H7 (cell line): ENCODE measurements at places on chromosomes 7 and 10.

DNA sequence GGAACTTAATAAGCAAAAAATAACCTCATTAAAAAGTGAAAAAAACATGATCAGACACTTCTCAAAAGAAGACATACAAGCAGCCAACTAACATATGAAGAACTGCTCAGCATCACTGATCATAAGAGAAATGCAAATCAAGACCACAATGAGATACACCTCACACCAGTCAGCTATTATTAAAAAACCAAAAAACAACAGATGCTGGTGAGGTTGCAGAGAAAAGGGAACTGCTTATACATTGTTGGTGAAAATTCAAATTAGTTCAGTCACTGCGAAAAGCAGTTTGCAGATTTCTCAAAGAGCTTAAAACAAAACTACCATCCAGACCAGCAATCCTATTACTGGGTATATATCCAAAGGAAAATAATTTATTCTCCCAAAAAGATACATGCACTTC lies 513.3 kb downstream of the MDFIC start:
- DNase-seq = no peak

DNA sequence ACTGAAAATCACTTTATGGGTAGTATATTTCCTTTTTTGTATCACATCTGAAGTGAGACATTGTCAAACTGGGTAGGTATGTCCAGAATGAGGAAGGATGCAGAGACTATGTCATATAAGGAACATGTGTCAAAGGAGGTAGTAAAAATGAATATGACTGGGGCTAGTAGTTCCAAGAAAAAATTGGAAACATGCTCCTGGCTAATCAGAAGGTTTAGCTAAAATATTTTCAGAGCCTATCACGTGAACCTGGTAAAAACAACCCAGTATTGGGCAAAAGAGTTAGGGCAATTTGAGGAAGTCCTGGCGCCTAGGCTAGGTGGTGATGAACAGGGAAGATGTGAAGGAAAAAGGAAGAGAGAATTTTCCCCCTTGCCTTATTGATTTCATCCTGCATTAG lies 26.4 kb downstream of the ENTPD1 start:
- no peak for DNase-seq

- DNase-seq = no peak
Measured at GRCh38 chr10:73782749-73783085, 869 bp downstream of the CHCHD1 start.

GRCh38 chr10:70286616-70287015 lies 2.8 kb upstream of the NPFFR1 start:
- DNase-seq = no peak

GRCh38 chr10:112229901-112230300 lies 46.3 kb upstream of the GPAM start:
- DNase-seq = no peak

DNA sequence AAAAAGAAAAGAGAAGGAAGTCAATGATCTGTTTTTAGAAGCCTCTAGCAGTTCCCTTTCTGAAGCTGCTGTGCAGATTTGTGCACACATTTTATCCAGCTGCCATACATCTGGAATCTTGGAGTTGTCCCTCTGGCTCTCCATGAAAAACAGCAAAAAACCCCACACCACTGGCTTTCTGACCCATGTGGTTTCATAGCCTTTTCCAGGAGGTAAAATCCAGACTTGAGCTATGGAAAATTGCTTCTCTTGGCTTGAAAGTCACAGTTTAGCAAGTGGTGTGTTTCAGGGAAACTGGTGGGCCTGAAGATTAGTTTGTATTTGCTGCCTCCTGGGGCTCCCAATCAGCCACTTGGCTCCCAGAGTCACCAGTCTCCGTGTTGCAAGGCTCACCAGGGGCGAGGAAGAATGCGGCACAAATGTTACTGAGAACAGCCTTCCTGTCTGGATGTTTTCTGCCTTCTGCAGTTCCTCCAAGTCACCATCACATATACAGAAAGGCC lies 50.1 kb upstream of the ADRB1 start:
- no peak for DNase-seq

DNA sequence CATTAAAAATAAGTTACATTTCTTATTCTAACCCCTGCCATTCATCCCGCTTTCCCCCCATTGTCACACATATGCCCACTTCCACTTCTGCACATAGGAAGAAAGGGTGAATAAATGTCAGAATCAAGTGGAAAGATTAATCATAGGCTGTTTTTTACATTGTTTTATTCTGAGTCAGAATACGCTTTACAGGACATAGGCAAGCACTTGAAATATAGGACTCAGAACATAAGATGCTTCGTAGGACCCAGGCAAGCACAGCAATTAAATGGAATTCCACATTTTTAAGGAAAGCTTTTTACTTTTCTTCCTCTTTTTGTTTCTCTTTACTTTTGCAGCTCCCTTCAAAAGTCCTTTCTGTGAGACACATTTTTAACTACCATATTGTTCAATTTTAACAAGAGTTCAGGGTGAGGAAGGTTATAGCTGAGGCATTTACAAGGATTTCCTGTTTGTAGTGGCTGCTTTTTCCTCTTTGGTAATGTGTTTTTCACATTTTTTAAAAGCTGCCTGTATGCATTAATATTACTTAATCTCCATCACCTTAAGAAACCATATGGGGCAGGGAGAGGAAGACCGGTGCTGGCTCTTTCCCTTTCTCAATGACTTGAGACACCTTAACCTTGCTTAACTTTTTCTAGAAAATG lies 130.0 kb downstream of the TES start:
- DNase-seq = no peak

DNA sequence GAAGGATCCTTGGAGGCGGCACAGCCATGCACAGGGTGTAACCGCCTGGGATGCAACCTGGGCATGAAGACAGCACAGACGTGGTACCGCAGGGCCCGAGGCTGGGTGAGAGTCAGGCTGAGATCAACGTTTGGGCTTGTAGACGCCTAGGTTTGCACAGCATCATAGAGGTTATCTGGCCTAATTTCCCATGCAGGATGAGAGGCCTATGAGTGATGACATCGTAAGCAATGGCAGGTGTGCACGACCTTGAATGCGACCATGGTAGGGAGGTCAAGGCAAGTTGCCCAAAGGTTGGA lies 7.5 kb downstream of the CALML3 start:
- no peak for DNase-seq

DNA sequence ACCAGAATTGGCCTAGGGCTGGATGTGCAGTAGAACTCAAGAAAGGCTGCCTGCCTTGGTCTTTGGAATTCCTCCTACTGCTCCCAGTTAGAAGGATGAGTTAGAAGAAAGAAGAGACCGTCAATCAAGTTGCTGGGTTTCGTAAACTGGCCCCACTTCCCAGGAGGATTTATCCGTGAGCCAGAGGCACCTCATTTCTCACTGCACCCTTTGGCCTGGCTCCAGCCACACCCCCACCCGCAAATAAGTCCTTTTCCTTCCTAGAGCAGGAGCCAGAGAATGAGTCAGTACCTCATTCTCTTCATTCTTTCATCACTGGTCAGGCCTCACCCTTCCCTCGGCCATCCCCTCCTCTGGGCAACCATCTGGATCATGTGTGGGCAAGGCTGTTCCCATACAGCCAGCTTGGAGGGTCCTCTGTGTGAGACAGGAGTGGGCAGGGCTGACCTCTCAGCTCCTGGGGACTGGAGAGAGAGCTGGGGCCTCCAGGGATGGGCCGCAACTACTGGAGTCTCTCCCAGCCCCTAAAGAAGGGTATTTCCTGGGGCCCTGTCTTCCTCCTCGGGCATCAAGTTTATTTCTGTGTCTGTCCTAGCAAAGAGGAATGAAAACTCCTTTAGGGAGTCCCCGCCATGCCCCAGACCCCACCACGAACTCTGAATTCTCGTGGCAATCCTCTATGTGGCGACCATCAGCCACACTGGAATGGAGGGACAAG lies 87.2 kb upstream of the DUSP5 start:
- no peak for DNase-seq

GRCh38 chr7:65235586-65235985 lies 138.1 kb upstream of the ZNF92 start:
- no peak for DNase-seq

DNA sequence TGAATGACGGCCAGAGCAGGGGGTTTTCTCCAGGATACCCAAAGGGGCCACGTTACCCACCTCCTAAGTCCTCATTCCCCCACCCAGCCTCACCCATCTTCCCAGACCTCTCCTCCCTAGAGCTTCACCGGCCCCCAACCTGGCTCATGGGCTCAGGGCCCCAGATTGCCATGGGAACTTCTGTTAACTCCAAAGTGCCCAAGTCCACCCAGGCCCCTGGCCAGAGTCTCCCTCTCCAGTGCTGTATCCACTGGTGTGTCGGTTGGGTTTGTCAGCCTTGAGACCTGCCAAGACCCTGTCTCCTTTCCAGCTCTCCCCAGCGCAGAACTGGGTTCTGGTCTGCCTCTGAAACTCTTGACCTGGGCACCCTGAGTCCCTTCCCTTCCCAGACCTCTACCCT lies 37.1 kb upstream of the ZMIZ2 start:
- no peak for DNase-seq

- DNase-seq = no peak
Measured at GRCh38 chr7:23462846-23463245, 7.4 kb downstream of the IGF2BP3 start.

- DNase-seq = no peak
Measured at GRCh38 chr7:20164425-20165145, 52.6 kb downstream of the MACC1 start.

DNA sequence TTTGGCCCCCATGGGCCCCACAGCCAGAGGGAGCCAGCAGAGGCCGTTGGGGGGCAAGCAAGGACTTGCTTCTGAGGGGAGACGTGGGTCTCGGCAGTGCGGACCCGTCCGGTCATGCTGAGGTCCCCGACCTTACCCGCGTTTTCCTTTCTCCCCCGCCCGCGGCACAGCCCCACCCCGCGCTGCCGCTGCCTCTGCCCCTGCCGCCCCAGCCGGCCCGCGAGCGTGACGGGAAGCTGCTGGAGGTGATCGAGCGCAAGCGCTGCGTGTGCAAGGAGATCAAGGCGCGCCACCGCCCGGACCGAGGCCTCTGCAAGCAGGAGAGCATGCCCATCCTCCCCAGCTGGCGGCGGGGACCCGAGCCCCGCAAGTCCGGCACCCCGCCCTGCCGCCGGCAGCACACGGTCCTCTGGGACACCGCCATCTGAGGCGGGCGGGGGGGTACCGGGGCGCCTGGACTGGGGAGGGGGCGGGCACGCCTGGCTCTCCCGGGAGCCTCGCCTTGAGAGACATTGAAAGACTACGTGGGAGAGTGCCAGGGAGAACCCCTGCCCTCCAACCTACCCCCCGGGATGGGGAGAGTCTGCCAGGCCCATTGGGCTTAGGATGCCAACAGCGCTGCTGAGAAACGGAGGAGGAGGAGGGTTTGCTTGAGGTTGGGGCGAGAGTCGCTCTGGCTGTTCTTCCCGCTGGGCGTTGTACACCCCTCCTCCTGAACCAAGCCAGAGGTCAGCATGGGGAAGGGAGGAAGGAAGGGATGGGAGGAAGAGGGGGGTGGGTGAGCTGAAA lies 9.9 kb downstream of the NYAP1 start:
- DNase-seq = peak; percentile 84

- no peak for DNase-seq
Measured at GRCh38 chr7:44372560-44373417, 47.4 kb upstream of the CAMK2B start.

- peak; percentile 89 for DNase-seq
Measured at GRCh38 chr10:71270301-71271220, 48.5 kb upstream of the SLC29A3 start.

- no peak for DNase-seq
Measured at GRCh38 chr7:1544178-1544895, 11.7 kb downstream of the TMEM184A start.

DNA sequence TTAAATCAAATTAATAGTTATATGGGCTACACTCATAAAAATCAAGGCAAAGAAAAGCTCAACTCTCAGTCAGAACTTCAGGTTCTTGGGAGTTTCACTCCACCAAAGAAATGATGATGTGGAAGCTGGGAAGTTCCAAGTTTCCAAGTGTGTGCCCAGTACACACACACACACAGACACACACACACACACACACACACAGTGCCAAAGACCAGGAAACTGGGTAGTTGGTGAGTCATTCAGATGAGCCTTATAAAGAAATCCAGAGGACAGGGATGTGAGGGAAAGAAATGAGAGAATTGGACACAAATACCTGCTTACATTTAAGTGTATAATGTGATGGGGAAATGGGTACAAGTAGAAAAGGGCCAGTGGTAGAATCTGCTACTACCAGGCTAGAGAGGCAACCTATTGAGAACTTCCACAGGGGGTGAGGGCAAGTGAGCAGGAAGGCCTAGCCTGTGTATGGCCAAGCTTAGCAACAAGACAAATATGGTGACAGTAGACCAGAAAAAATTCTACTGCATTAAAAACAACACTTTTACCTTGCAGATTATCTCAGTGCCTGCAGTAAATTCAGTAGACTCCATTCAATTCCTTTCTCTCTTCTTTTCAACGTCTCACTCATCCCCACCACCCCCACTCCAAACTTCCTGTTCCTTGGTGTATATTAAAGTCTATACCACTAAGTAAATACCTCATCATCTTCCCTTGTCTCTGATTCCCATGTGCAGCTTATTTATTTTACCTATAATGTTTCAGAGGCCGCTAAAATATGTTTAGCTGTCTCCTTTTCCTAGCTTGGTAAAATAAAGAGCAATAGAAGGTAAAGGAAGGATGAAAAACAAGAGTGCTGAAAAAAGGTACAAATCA lies 95.0 kb downstream of the CABCOCO1 start:
- DNase-seq = no peak

DNA sequence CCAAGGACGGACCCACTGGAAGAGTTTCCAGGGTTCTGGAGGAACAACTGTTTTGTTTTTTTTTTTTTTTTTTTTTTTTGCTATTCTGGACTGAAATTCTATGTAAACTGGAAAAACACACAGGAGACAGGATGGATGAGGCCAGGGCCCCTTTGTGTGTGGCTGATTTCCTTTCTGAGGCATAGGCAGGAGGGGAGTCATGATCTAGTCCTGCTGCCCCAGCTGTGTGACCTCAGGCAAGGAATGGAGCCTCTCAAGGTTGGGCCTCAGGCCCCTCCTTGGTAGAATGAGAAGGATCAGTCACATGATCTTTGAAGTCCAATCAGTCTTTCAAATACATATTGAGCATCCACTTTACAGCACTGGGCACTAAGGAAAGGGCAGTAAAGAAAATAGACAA lies 87.6 kb downstream of the SH3PXD2A start:
- DNase-seq = no peak

DNA sequence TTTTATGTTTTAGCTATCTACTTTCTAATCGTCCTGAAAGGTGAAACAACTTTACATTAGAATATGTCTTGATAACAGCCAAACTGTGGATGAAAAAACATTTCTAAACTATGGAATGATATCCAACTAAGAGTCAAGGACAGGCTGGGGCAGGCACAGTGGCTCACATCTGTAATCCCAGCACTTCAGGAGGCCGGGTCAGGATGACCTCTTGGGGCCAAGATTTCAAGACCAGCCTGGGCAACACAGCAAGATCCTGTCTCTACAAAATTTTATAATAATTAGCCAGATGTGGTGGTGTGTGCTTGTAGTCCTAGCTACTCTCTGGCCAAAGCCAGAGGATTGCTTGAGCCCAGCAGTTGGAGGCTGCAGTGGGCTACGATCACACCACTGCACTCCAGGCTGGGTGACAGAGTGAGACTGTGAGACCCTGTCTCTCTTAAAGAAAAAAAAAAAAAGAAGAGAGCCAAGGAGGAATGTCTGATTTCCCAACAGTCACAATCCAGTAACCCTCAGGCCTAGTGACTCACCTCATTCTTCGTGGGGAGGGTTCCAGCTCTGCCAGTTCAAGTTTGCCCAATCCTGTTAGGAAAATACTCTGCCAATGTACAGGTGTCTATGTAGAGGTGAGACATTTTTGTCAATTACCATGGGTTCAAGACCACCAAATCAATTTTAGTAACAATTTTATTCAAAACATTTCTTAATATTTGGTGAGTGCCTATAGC lies 14.6 kb upstream of the FZD1 start:
- DNase-seq = no peak

- peak; percentile 72 for DNase-seq
Measured at GRCh38 chr10:132670546-132671227, 115.3 kb downstream of the NKX6-2 start.
